ENCODE measurements at places on chromosomes 3 and 15. TPM values are rescaled to one million over a fixed set of nuclear protein-coding genes. Genes with fewer than 3 reads are reported as not detected.

Gene INKA1
- 5.7 TPM for total RNA-seq

Gene CD80
- not detected for total RNA-seq

Gene HYAL1
- total RNA-seq: 0.60 TPM

Gene BFSP2
- total RNA-seq: not detected

Gene SMCO1
- total RNA-seq: not detected

Data from smooth muscle cell of the coronary artery (primary cell).